Naive thymus-derived CD4-positive, alpha-beta T cell (primary cell): ENCODE measurements at places on chromosomes 4 and X. TPM values are rescaled to one million over a fixed set of nuclear protein-coding genes. Genes with fewer than 3 reads are reported as not detected.

The MMRN1 gene
- 0.78 TPM for total RNA-seq

The IL1RAPL2 gene
- not detected for total RNA-seq

The ODAPH gene
- 2.5 and 3.7 TPM in 2 replicates for total RNA-seq

The FAM47E gene
- total RNA-seq, result 0.24 TPM

The TLR1 gene
- total RNA-seq, result 22.0 and 23.1 TPM in 2 replicates

The SMIM10L2A gene
- 4.1 TPM for total RNA-seq

The NXT2 gene
- 5.7 TPM for total RNA-seq

The PCSK1N gene
- 14.0 TPM for total RNA-seq

GRCh38 chrX:23854945-23855344 lies 52.8 kb downstream of the APOO start:
- DNase-seq, result no peak
- H3K4me1 ChIP-seq, result no peaks in the 10 kb centered on the region
- no peaks in the 10 kb centered on the region for H3K36me3 ChIP-seq
- H3K4me3 ChIP-seq, result no peak overlapping the region
- H3K27ac ChIP-seq, result no peak overlapping the region

- H3K4me3 ChIP-seq, result no peak overlapping the region
- peaks cover 4% of the 10 kb centered on the region for H3K4me1 ChIP-seq
- H3K27me3 ChIP-seq, result no peaks in the 10 kb centered on the region
- H3K36me3 ChIP-seq, result no peaks in the 10 kb centered on the region
- H3K27ac ChIP-seq, result no peak overlapping the region
These were observed 41.4 kb downstream of the CLDN34 start for GRCh38 chrX:10008483-10009056.

DNA sequence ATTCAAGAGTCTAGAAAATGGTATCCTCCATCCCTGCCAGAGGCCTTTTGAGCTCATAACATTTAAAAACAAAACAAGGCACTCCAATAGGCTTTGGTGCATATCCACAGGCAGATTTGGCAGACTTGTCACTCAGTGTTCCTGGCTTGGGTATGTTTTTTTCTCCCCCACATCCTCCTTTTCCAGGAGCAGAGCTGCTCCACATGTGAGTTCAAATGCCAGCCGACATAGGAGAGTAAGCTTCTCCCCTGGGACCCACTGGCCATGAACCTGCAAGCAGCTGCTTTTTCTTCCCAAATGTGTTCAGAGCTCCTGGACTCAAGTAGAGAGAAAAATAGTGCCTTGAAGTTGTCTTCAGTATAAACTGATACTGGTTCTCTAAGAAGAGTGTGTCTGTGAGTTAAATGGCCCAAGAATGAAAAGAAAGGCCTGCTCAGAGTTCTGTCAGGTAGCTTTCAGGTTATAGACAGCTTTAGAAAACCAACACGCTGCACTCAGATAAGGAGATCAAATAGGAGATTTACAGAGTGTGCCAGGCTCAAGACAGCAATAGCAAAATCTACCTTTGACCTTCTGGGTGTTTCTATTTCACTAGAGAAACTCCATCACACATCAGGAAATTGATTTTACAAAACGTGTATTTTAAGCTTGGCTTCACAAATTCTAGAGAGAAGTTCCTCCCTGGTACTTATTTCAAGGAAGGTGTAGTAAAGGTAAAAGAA lies 162.5 kb upstream of the GALNT7 start:
- H3K4me1 ChIP-seq, result no peaks in the 10 kb centered on the region
- H3K27me3 ChIP-seq, result no peaks in the 10 kb centered on the region
- no peak overlapping the region for H3K4me3 ChIP-seq
- no peaks in the 10 kb centered on the region for H3K36me3 ChIP-seq
- no peak overlapping the region for H3K27ac ChIP-seq

GRCh38 chrX:120457766-120458180 lies 11.3 kb downstream of the LAMP2 start:
- no peak overlapping the region for H3K4me3 ChIP-seq
- peaks cover 19% of the 10 kb centered on the region for H3K4me1 ChIP-seq
- no peaks in the 10 kb centered on the region for H3K36me3 ChIP-seq
- peak; percentile 23 for DNase-seq
- no peaks in the 10 kb centered on the region for H3K27me3 ChIP-seq

GRCh38 chr4:94345969-94346368 lies 3.3 kb upstream of the HPGDS start:
- no peaks in the 10 kb centered on the region for H3K4me1 ChIP-seq
- H3K4me3 ChIP-seq, result no peak overlapping the region
- DNase-seq, result no peak
- H3K27ac ChIP-seq, result no peak overlapping the region
- no peaks in the 10 kb centered on the region for H3K36me3 ChIP-seq

DNA sequence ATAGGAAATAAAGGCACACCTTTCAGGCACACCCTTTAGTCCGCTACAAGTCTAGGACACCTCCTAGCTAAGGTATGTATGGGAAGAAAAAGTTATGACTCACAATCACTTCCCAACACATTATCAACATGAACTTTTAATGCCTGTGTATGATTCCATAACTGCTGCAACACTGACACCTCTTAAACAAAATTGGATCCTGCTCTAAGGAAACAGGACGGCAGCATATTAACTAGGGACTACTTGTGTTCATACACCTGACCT lies 2.4 kb upstream of the PPP3CA start:
- H3K4me3 ChIP-seq, result no peak overlapping the region
- no peak overlapping the region for H3K27ac ChIP-seq
- peaks cover 13% of the 10 kb centered on the region for H3K4me1 ChIP-seq
- H3K36me3 ChIP-seq, result no peaks in the 10 kb centered on the region
- no peaks in the 10 kb centered on the region for H3K27me3 ChIP-seq

- H3K4me1 ChIP-seq, result no peaks in the 10 kb centered on the region
- peaks cover 3% of the 10 kb centered on the region for H3K27me3 ChIP-seq
- H3K4me3 ChIP-seq, result no peak overlapping the region
- DNase-seq, result no peak
- no peaks in the 10 kb centered on the region for H3K36me3 ChIP-seq
These were observed 92.3 kb upstream of the SLC7A11 start for GRCh38 chr4:138334346-138335016.

GRCh38 chr4:54473077-54473545 lies 184.6 kb upstream of the KIT start:
- H3K27ac ChIP-seq, result no peak overlapping the region
- H3K27me3 ChIP-seq, result no peaks in the 10 kb centered on the region
- H3K4me1 ChIP-seq, result no peaks in the 10 kb centered on the region

DNA sequence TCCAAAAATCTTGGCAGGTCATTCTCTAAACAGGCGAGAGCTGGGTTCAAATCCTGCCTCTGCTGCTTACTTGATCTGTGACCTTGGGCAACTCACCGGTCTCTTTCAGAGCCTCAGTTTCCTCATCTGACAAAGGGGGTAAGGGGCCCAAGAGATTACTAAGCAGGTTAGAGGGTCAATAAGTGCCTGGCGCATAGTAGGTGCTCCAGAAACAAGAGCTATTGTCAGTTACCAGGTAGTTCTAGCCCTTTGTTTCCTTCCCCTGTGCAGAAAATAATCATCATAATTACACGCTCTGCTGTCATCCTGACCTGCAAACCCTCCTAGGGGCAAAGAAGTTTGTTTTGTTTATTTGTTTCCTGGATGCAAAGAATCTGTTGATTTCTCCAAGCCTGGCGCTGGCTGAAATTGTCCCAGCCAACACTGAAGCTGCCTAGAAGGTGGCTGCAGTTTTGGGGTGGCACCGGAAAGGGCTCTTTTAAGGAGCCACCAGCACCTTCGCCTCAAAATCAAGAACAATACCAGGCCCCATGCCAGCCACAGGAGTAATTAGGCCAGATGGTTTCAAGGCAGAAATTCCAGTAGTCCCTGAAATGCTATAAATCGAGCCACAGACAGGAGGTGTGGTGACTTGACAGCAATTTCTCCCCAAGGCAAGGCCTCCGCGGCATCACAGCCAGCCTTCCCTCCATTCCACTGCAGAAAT lies 10.2 kb upstream of the KIAA0232 start:
- H3K4me1 ChIP-seq, result peaks cover 16% of the 10 kb centered on the region
- no peaks in the 10 kb centered on the region for H3K36me3 ChIP-seq
- no peak overlapping the region for H3K27ac ChIP-seq
- no peak for DNase-seq

GRCh38 chr4:3773552-3774001 lies 7.4 kb downstream of the ADRA2C start:
- no peaks in the 10 kb centered on the region for H3K4me1 ChIP-seq
- H3K27ac ChIP-seq, result no peak overlapping the region
- H3K4me3 ChIP-seq, result no peak overlapping the region
- no peak for DNase-seq
- no peaks in the 10 kb centered on the region for H3K36me3 ChIP-seq

DNA sequence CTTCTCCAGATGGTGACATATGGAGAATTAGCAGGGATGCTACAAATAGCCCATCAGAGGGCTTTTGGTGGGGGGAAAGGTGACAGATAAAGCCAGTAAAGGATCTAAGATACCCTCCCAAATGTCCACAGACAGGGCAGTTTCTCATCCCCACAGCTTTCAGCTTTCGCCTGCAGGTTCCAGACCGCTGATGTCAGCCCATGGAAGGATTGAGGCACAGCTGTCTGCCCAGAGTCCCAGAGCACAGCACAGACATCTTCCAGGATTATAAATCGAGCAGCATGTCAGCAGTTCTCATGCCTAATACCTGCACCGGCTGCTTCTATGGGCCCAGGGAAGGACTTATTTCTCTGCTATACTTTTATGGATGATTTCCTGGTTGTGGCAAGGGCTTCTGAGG lies 96.7 kb upstream of the MXRA5 start:
- no peaks in the 10 kb centered on the region for H3K4me1 ChIP-seq
- DNase-seq, result no peak
- no peak overlapping the region for H3K27ac ChIP-seq
- no peaks in the 10 kb centered on the region for H3K27me3 ChIP-seq
- H3K36me3 ChIP-seq, result no peaks in the 10 kb centered on the region

- no peak for DNase-seq
- H3K4me3 ChIP-seq, result no peak overlapping the region
- H3K27ac ChIP-seq, result no peak overlapping the region
- no peaks in the 10 kb centered on the region for H3K4me1 ChIP-seq
- no peaks in the 10 kb centered on the region for H3K27me3 ChIP-seq
- no peaks in the 10 kb centered on the region for H3K36me3 ChIP-seq
These were observed 906 bp upstream of the PARM1 start for GRCh38 chr4:74932010-74932409.

- DNase-seq, result no peak
- H3K4me1 ChIP-seq, result no peaks in the 10 kb centered on the region
- no peak overlapping the region for H3K4me3 ChIP-seq
- H3K27ac ChIP-seq, result no peak overlapping the region
- no peaks in the 10 kb centered on the region for H3K36me3 ChIP-seq
These were observed 2.1 kb upstream of the GPC4 start for GRCh38 chrX:133417364-133417763.

GRCh38 chrX:2159861-2160260 lies 340.9 kb downstream of the DHRSX start:
- DNase-seq, result no peak
- H3K36me3 ChIP-seq, result no peaks in the 10 kb centered on the region
- no peaks in the 10 kb centered on the region for H3K4me1 ChIP-seq
- no peaks in the 10 kb centered on the region for H3K27me3 ChIP-seq

- DNase-seq, result no peak
- no peaks in the 10 kb centered on the region for H3K27me3 ChIP-seq
- H3K4me3 ChIP-seq, result no peak overlapping the region
- no peak overlapping the region for H3K27ac ChIP-seq
- H3K36me3 ChIP-seq, result no peaks in the 10 kb centered on the region
These were observed 644.5 kb upstream of the ATOH1 start for GRCh38 chr4:93184053-93184452.

GRCh38 chr4:187668526-187669082 lies 327.0 kb upstream of the ZFP42 start:
- H3K4me3 ChIP-seq, result no peak overlapping the region
- no peaks in the 10 kb centered on the region for H3K27me3 ChIP-seq
- H3K4me1 ChIP-seq, result no peaks in the 10 kb centered on the region
- H3K27ac ChIP-seq, result no peak overlapping the region
- H3K36me3 ChIP-seq, result no peaks in the 10 kb centered on the region
- no peak for DNase-seq

DNA sequence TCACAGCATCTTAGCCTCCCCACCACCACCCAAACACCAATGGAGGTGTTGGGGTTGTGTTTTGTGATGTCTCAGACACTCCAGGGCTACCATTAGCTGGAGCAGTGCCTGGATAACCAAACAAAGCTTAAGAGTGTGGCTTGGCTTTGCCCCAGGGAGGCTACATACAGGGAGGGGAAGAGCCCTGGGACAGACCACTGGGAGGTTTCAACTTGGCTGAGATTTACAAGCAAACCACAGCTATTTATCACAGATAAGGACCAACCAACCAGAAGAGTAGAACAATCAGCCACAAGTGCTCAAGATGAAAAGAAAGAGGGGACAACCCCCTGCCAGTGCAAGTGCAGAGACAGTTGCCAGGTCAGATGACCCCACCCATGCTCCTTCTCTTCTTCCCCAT lies 24.1 kb downstream of the SOX3 start:
- H3K4me3 ChIP-seq, result no peak overlapping the region
- H3K4me1 ChIP-seq, result no peaks in the 10 kb centered on the region
- H3K27me3 ChIP-seq, result no peaks in the 10 kb centered on the region
- no peak overlapping the region for H3K27ac ChIP-seq

DNA sequence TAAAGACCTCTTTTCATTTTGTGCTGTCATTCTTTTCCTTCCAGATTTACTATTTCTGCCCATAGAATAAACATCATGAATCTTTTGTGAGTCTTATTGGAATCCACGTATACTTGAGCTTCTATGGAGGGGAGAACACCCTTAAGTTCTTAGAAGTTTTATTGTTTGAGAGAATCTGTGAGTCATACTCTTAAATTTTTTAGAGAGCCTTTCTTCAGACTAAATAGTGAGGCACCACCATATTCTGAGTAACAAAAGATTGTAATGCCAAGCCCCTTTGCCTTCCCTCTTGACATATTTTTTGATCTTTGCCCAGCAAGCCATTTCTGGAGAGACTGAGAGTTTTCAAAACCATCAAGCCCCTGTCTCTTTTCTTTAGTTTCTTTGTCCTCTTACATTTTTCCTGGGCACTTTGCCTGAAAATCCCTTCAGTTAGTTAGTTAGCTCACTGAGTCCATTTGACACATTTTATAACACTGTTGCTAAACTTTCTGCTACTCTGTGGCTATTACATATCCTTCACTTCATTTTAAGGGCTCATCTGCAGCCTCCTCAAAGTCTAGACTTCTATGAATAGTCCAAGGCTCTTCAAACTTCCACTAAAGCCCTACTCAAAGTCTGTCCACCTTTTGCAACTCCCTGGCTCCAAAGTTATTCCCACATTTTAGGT lies 65.3 kb upstream of the NDUFC1 start:
- H3K36me3 ChIP-seq, result peaks cover 42% of the 10 kb centered on the region
- no peak overlapping the region for H3K4me3 ChIP-seq
- H3K27ac ChIP-seq, result no peak overlapping the region
- DNase-seq, result no peak
- no peaks in the 10 kb centered on the region for H3K27me3 ChIP-seq

GRCh38 chr4:139115226-139115625 lies 61.8 kb downstream of the ELF2 start:
- no peaks in the 10 kb centered on the region for H3K27me3 ChIP-seq
- H3K4me1 ChIP-seq, result no peaks in the 10 kb centered on the region
- H3K4me3 ChIP-seq, result no peak overlapping the region
- H3K36me3 ChIP-seq, result no peaks in the 10 kb centered on the region
- no peak for DNase-seq

GRCh38 chr4:67035501-67035900 lies 509.8 kb downstream of the CENPC start:
- no peaks in the 10 kb centered on the region for H3K4me1 ChIP-seq
- DNase-seq, result no peak
- no peak overlapping the region for H3K27ac ChIP-seq
